ENCODE measurements at places on chromosomes 6 and 20. TPM values are rescaled to one million over a fixed set of nuclear protein-coding genes. Genes with fewer than 3 reads are reported as not detected.
A peak's percentile ranks its signal among the peaks of the same experiment; 100 is the strongest.

DNA sequence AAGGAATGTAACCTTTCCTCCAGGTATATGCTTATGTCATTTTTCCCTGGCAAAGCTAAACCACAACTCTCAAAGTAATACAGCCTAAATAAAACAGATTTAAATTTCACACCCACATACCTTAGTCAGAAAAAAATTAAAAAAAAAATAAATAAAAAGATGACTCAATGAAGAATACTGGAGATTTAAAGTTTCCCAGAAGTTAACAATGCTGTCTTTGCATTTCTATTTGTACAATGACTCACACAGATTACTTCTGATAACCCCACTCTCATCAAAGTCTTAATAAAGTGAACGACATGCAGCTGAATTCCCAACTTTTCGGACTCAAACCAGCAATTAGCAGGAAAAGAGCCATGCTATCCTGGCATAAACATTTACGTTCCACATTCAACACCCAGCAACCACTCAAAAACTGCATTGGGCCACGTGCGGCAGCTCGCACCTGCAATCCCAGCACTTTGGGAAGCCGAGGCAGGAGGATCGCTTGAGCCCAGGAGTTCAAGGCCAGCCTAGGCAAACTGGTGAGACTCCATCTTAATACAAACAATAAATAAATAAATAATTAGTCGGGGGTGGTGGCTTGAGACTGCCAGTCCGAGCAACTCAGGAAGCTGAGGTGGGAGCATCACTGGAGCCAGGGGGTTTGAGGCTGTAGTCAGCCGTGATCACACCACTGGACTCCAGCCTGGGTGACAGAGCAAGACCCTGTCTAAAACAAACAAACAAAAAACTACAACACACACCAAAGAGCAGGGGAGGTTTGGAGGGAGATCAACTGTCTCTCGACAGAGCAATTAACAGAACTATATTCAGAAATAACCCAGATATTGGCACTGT is 130.5 kb downstream of the WDR27 start:
- H3K36me3 ChIP-seq, result no peaks in the 10 kb centered on the region
- no peaks in the 10 kb centered on the region for H3K4me1 ChIP-seq
- no peaks in the 10 kb centered on the region for H3K27me3 ChIP-seq
- no peak overlapping the region for H3K27ac ChIP-seq

DNA sequence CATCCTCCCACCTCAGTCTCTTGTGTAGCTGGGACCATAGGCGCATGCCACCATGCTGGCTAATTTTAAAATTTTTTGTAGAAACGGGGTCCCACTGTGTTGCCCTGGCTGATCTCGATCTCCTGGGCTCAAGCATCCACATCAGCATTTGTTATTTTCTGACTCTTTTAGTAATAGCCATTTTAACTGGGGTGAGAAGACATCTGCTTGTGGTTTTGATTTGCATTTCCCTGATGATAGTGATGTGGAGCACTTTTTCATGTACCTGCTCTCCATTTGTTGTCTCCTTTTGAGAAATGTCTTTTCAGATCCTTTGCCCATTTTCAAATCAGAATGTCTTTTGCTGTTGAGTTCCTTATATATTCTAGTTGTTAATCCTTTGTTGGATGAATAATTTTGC is 22.2 kb upstream of the TULP4 start:
- peaks cover 19% of the 10 kb centered on the region for H3K4me1 ChIP-seq
- no peak for DNase-seq
- H3K27ac ChIP-seq, result no peak overlapping the region
- no peaks in the 10 kb centered on the region for H3K27me3 ChIP-seq
- H3K36me3 ChIP-seq, result no peaks in the 10 kb centered on the region
- no peak overlapping the region for H3K4me3 ChIP-seq

DNA sequence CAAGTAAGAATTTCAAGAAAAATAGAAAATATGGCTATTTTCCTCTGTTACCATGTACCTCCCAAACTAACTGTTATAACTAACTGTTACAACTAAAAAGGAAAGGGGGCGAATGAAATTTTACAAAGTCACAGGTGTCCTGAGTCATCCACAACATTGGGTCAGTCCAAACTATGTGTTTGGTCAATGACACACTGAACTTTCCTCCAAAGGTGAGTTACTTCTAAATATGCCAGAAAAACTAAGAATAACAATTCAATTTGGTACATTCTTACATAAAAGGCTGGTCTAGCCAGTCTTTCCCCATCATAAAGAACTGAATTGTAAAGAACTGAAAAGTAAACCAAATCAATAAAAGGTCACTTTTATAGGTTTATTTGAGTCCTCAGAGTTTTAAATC is 44.3 kb downstream of the ILRUN start:
- peaks cover 19% of the 10 kb centered on the region for H3K4me1 ChIP-seq
- H3K4me3 ChIP-seq, result no peak overlapping the region
- no peak for DNase-seq
- no peaks in the 10 kb centered on the region for H3K27me3 ChIP-seq

DNA sequence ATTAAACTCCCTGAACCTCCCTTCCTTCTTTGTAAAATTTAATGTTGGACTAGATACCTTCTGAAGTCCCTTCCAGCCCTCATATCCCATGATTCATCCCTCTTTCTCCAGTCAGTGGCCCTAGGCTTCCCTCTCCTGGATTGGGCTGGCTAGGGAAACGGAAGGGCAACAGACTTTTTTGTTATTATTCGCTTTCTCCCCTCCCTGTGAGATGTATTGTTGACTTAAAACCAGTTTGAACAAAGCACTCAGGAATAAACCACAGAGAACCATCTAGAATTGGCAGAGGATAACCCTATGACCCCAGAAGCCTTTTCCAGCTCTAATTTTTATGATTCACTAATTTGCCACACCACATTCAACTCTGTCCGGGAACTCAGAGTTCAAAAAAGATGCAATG is 239.7 kb upstream of the SUPT3H start:
- no peak overlapping the region for H3K4me3 ChIP-seq
- no peaks in the 10 kb centered on the region for H3K36me3 ChIP-seq
- no peak for DNase-seq
- H3K27ac ChIP-seq, result no peak overlapping the region

DNA sequence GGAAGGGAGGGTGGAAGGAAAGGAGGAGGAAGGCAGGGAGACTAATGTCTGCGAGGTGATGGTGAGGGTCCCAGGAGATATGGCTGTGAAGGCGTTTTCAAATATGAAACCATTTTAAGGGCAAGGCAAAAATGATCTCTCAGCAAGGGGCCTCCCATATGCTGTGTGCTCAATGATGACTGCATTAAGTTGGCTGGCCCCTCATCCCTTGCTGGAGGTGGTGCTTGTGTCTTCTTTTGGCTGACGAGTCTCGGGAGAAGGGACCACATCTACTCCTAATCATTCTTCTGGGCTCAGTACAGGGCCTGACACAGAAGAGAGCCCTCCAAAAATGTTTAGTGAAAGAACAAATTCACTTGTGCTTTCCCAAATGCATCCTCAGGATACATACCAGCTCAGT is 23.0 kb upstream of the MRPS18A start:
- H3K27me3 ChIP-seq, result no peaks in the 10 kb centered on the region
- H3K36me3 ChIP-seq, result no peaks in the 10 kb centered on the region
- no peak overlapping the region for H3K4me3 ChIP-seq

GRCh38 chr6:111254004-111254778 is 166.9 kb downstream of the SLC16A10 start:
- H3K27ac ChIP-seq, result no peak overlapping the region
- H3K36me3 ChIP-seq, result no peaks in the 10 kb centered on the region

GRCh38 chr6:52162940-52163908 is 23.0 kb upstream of the IL17A start:
- no peak overlapping the region for H3K4me3 ChIP-seq
- no peaks in the 10 kb centered on the region for H3K27me3 ChIP-seq
- H3K4me1 ChIP-seq, result no peaks in the 10 kb centered on the region
- DNase-seq, result no peak
- no peak overlapping the region for H3K27ac ChIP-seq
- no peaks in the 10 kb centered on the region for H3K36me3 ChIP-seq

DNA sequence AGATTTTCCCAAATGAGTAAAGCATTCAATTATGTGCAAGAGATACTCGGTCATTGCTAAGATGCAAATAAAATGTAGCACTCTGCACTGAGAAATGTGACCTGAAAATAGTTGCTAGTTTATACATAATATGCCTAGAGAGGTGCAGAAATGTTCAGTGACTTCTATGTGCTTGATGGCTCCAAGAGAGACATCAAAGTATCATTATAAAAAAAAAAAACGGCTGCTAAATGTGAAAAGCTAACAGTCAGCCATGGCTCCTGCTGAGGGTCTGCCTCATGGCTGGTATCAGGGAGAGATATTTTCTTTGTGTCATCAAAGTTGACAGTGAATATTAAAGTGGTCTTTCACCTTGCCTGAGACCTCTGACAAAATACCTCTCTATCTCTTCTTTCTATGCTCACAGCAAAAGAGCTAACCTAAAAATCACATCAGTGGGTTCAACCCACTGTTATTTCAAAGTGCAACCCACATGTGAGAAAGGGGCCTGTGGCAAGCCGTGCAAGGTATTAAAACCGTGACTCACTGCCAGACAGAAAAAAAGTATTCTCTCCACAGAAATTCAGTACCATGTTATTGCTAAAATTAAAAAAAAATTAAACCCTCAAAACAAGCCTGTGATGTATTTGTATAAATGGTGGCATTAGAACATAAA is 259.0 kb downstream of the HIVEP2 start:
- no peak for DNase-seq
- H3K4me3 ChIP-seq, result no peak overlapping the region
- H3K27me3 ChIP-seq, result no peaks in the 10 kb centered on the region
- H3K4me1 ChIP-seq, result no peaks in the 10 kb centered on the region
- no peaks in the 10 kb centered on the region for H3K36me3 ChIP-seq
- H3K27ac ChIP-seq, result no peak overlapping the region

- DNase-seq, result peak; percentile 39
- H3K4me3 ChIP-seq, result no peak overlapping the region
- no peaks in the 10 kb centered on the region for H3K36me3 ChIP-seq
- no peak overlapping the region for H3K27ac ChIP-seq
These were observed 12.5 kb upstream of the RALGAPB start for GRCh38 chr20:38460040-38460623.

- peak overlapping the region; percentile 42 for H3K4me3 ChIP-seq
- no peaks in the 10 kb centered on the region for H3K36me3 ChIP-seq
- peaks cover 82% of the 10 kb centered on the region for H3K27me3 ChIP-seq
- no peak overlapping the region for H3K27ac ChIP-seq
These were observed 42.1 kb upstream of the BTN3A2 start for GRCh38 chr6:26322645-26323482.

DNA sequence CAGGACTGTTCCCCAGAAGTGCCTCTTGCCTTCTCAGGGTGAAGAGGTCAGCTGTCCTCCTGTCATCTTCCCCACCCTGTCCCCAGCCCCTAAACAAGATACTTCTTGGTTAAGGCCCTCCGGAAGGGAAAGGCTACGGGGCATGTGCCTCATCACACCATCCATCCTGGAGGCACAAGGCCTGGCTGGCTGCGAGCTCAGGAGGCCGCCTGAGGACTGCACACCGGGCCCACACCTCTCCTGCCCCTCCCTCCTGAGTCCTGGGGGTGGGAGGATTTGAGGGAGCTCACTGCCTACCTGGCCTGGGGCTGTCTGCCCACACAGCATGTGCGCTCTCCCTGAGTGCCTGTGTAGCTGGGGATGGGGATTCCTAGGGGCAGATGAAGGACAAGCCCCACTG is 9.8 kb downstream of the PI16 start:
- no peak for DNase-seq
- no peak overlapping the region for H3K4me3 ChIP-seq
- peaks cover 16% of the 10 kb centered on the region for H3K36me3 ChIP-seq

DNA sequence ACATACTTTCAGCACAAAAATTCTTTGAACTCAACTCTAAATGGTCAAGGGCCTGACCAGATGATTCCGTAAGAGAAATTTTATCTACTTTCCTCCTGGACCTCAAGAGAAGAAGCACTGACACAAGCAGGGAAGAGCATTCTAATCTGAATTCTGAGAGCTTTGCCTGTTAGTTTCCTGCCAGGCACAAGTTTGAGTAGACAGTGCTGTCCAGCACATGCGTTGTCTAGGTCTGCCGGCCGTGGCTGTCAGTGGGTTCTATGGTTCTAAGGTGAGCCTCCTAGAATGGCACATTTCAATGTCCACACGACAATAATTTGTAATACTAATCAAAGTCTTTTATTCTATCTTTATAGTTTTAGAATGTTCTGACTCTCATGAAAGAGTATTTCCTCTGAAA is 91.9 kb downstream of the RFPL4B start:
- no peaks in the 10 kb centered on the region for H3K4me1 ChIP-seq
- no peak overlapping the region for H3K4me3 ChIP-seq
- no peaks in the 10 kb centered on the region for H3K36me3 ChIP-seq
- H3K27ac ChIP-seq, result no peak overlapping the region
- DNase-seq, result no peak
- H3K27me3 ChIP-seq, result no peaks in the 10 kb centered on the region

GRCh38 chr6:169791721-169792131 is 40.3 kb downstream of the ERMARD start:
- no peaks in the 10 kb centered on the region for H3K27me3 ChIP-seq
- DNase-seq, result no peak
- H3K4me3 ChIP-seq, result no peak overlapping the region
- peaks cover 15% of the 10 kb centered on the region for H3K4me1 ChIP-seq

DNA sequence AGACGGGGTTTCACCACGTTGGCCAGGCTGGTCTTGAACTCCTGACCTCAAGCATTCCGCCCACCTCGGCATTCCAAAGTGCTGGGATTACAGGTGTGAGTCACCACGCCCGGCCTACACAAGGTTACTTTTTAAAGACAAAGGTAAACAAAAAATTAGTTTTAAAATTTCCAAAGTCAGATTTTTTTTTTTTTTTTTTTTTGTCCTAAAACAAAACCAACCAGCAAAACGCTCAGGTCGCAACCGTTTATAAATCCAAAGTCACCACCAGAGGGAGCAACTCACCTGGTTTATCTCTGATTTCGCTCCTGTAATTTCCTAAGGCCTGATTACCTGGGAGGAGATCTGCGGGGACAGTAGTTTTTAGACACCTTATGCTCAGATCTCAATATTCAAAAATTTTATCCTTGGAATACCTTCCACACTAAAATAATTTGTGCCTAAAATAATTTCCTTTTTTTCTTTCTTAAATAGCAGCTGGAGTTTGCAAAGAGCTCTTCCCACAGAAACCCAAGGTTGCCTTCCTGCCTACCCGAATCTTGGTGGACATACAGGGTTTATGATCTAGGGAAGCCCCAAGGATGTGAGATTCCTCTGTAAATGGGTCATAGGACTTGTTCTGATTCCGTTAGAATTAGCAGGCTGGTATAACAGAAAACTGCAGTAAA is 19.8 kb upstream of the TREM1 start:
- DNase-seq, result no peak
- no peaks in the 10 kb centered on the region for H3K4me1 ChIP-seq
- H3K27ac ChIP-seq, result no peak overlapping the region
- H3K36me3 ChIP-seq, result no peaks in the 10 kb centered on the region

DNA sequence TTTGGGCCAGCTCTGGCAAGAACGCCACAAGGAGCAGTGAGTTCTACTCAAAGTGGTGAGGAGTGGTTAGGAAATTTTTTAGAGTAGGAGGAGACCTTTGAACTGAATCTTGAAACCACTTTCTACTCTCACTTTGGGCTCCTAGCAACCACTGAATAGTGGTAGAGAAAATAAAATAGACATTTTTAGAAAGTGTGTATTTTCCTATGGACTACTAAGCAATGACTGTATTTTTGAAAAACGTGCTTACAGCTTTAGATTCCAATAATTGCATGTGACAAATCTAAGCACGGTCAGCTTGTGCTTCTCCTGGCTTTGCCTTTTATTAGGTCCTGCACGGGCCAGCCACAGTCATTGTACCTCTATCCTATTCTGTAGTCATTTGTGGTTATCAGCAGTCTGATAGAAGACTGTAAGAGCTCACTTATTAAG is 8.7 kb upstream of the IFNGR1 start:
- no peak overlapping the region for H3K4me3 ChIP-seq
- DNase-seq, result no peak
- H3K27ac ChIP-seq, result peak overlapping the region; percentile 25
- H3K4me1 ChIP-seq, result no peaks in the 10 kb centered on the region
- no peaks in the 10 kb centered on the region for H3K36me3 ChIP-seq

The ACTL10 gene
- total RNA-seq, result 1.1 TPM

The CLVS2 gene
- total RNA-seq, result 1.8 TPM

The ADA gene
- total RNA-seq, result 11.1 TPM

The CASS4 gene
- total RNA-seq, result 1.2 TPM

Measured in sigmoid colon (tissue), 7 donors.